ENCODE measurements at places on chromosomes 7 and 10.

DNA sequence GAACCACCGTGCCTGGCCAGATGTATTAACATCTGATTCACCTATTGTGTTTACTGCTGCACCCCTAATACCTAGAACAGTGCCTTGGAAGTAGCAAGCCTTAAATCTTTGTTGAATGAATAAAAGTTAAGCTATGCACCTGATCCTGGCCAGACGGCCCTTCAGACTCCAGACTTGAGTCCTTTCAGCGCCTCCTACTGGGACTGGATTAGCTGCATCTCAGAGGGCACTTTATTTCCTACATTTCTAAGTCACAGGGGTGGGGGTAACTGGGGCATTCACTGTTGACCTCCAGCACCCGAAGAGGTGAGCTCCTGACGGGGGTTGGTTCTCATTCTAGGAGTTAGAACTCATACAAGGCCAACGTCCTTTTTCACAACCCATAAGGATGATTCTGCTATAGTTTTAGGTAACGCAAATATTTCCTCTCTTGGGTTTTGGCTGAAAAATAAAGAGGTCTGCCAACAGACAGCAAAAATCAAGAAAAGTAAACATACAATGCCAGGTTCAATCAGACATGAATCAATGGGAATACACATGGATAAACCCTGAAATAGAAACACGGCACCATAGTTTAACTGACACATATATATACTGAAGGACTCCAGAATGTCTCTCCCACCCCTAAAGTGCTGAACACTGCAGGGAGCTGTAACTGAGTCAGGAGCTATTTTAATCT, 48.0 kb upstream of the DLG5 start:
- DNase-seq: no peak

GRCh38 chr7:43878867-43879266, 9.6 kb upstream of the MRPS24 start:
- no peak for DNase-seq

DNA sequence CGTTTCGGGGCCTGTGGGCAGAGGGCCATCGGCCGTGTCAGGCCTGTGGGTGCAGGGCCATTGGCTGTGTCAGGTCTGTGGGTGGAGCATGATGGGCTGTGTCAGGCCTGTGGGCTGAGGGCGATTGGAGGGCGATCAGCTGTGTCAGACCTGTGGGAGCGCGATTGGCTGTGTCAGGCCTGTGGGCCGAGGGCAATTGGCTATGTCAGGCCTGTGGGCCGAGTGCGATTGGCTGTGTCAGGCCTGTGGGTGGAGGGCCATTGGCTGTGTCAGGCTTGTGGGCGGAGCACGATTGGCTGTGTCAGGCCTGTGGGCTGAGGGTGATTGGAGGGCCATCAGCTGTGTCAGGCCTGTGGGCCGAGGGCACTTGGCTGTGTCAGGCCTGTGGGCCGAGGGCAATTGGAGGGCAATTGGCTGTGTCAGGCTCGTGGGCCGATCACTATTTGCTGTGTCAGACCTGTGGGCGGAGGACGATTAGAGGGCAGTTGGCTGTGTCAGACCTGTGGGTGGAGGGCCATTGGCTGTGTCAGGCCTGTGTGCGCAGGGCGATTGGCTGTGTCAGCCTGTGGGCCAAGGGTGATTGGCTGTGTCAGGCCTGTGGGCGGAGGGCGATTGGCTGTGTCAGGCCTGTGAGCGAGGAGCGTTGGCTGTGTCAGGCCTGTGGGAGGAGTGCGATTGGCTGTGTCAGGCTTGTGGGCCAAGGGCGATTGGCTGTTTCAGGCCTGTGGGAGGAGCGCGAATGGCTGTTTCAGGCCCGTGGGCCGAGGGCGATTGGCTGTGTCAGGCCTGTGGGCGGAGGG, 54.1 kb downstream of the DYNC2I1 start:
- no peak for DNase-seq

DNA sequence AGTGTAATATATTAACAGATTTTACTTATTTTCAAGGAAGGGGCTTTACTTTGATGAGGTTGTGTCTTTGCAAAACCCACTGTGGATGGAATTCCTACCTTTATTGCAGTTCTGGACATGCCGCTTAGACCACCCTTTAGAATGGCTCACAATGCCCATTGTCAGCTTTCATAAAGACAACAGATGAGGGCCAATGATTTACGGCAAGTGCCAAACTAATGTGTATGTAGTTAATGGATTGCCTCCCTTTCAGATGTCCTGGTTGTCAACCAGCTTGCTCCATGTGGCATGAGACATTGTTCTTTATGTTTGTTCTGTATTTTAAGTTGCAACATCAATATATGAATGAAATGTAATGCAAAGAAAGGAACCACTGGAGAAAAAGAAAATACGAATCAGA, 35.0 kb upstream of the ELMO1 start:
- no peak for DNase-seq

GRCh38 chr10:98170249-98171117, 36.0 kb downstream of the R3HCC1L start:
- peak; percentile 42 for DNase-seq

DNA sequence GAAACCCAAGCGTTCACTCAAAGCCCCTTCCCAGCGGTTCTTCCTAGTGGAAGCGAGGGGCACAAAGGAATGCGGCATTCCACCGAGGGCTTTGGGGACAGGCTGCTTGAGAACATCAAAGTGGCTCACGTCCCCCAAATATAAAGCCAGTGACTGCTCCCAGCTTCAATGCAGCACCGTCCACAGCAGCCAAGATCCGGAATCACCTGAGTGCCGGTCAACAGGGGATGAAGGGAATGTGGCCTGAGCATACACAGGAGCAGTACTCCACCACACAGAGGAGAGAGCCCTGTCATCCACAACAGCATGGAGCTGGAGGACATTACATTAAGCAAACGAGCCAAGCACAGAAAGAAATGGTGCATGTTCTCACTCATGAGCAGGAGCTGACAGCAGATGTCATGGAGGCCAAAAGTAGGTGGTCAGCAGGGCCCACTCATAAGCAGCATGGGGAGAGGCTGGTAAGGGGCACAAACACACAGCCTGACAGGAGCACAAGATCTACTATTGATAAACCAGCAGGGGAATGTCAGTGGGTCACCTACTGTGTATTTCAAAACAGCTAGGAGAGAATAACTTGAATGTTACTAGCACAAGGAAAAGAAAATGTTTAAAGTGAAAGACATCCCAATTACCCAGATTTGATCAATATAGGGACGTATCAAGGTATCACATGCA, 79.5 kb downstream of the DIP2C start:
- DNase-seq: no peak

DNA sequence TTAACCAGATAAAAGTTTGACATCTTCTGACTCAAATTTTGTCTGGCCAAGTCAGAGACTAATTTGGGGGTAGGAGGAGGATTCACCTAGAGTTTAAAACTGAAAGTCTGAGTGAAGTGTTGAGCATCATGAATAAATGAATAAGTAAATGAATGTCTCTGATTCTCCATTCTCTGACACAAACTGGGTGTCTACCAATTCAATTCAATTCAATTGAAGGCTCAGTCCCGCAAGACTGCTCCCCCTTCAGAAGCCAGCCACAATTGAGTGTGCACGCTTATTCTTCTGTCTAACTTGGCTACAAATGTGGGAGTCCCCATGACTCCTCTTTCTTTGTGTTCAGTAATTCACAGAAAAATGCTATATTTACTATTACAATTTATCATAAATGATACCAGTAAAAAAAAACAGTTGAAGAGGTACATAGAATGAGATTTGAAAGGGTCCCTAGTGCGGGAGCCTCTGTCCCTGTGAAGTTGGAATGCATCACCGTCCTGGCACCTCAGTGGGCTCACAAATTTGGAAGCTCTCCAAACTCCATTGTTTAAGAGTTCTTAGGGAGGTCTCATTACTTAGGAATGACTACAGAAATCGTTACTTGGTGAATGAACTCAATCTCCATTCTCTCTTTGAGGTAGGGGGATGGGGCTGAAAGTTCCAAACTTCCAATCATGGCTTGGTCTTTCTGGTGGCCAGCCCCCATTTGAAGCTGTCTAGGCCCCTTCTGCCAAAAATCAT, 243.7 kb upstream of the PHYHIPL start:
- no peak for DNase-seq

DNA sequence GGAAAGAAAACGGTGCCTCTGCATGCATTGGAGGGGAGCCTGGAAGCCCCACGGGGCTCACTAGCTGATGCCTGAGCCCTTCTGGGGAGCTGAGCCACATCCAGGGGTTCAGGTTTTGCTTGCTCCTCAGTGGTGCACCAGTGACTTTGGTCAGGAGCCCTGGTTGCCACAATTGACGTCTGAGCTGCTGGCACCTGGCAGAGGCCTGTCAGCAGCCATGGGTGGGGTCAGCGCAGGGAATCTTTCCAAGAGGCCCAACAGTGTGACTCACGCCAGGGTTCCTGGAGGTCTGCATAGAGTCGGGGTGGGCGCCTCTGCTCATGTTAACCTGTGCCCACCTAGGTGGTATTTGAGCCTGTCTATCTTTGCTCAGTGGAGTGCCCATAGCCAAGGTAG, 138.7 kb downstream of the NEURL1 start:
- DNase-seq: no peak

DNA sequence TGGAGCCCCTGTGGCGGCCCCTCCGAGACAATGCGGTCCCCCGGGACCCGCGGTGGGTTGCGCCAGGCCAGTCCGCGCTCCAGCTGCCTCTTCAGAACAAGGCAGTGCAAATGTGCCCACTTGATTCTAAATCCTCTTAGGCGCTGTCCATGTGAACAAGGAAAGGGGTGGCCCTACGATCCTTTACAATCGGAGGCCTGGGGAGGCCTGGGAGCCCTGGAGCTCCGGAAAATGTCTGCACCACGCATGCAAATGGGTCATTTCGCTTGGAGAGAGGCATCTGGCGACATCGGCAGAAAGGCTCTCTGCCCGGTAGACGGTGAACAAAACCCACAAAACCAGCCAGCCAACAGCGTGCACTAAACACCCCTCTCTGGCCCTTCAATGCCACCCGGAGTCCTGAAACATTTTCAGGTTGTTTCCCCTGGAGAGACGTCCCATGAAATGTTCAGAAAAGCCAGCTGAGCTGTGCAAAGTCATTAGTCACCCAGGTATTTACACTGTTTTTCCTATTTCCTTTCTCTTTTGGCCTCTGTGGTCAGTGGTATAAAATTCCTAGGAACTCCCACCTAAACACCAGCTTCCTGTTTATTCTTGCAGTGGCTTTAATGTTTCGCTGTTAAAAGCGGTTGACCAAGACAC, 102.8 kb upstream of the ZNF438 start:
- no peak for DNase-seq

- no peak for DNase-seq
These were observed 252.5 kb downstream of the PTEN start for GRCh38 chr10:88115968-88116367.

- no peak for DNase-seq
These were observed 14.4 kb upstream of the APBB1IP start for GRCh38 chr10:26423722-26424121.

DNA sequence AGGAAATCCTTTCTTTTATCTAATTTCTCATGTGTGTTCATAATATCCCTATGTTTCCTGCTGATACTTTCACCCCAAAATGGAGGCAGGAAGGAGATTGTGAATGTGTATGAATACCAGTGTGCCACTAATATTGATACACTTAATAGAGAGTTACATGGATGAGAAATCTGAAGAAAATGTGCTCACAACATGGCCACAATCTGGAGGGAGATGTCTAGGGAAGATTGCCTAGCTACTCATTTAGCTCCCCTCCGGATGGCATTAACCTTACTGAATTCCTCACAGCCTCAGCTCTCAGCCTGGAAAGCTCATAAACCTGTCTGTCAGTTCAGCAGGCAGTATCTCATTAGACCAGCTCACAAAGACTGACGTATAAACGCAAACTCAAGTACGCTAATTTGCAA, 23.4 kb upstream of the DMTF1 start:
- no peak for DNase-seq

- no peak for DNase-seq
These were observed 219.4 kb downstream of the ABCA13 start for GRCh38 chr7:48390388-48391327.

GRCh38 chr10:80132299-80133139, at the start of gene PLAC9:
Gene PLAC9, plus strand, starts transcription at chr10:80132730. Its CDS starts 33 bp downstream, at chr10:80132763.
- no peak for DNase-seq

- no peak for DNase-seq
These were observed 8.1 kb downstream of the MKLN1 start for GRCh38 chr7:131335639-131336381.

All from CD4-positive, alpha-beta T cell treated with Interleukin-21 for 1 hour (primary cell).